ENCODE measurements at places on chromosomes 13 and 19.

DNA sequence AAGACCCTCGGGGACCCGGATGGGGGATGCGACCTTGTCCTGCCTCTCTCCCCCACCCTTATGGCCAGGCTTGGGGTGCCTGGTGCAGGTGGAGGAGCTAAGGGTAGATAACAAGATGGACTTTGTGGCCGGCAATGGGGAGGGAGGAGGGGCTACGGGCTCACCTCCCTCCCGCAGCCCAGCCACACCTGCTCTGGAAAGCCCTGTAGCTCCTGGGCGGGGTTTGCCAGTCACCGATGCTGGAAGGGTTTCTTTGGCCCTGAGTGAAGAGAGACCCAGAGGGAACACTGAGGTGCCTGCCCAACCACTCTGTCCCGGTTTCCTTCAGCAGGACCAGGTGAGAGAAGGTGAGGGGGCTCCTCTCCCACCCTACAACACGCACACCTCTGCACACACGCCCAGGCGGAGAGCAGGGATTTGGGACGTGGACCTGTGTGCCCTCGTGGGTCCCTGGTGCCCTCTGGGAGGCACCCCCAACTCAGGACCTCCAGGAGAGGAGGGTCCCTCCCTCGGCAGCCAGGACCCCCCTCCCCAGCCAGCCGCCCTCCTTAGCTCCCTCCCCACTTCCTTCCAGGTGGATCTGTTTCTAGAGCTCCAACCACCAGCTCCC is at the start of gene FUT2:
TSS of gene FUT2 (plus strand) at position 229 of the 610 bp plus-strand sequence. CDS start 6,986 bp downstream, outside the sequence.
- DNase-seq = no peak

DNA sequence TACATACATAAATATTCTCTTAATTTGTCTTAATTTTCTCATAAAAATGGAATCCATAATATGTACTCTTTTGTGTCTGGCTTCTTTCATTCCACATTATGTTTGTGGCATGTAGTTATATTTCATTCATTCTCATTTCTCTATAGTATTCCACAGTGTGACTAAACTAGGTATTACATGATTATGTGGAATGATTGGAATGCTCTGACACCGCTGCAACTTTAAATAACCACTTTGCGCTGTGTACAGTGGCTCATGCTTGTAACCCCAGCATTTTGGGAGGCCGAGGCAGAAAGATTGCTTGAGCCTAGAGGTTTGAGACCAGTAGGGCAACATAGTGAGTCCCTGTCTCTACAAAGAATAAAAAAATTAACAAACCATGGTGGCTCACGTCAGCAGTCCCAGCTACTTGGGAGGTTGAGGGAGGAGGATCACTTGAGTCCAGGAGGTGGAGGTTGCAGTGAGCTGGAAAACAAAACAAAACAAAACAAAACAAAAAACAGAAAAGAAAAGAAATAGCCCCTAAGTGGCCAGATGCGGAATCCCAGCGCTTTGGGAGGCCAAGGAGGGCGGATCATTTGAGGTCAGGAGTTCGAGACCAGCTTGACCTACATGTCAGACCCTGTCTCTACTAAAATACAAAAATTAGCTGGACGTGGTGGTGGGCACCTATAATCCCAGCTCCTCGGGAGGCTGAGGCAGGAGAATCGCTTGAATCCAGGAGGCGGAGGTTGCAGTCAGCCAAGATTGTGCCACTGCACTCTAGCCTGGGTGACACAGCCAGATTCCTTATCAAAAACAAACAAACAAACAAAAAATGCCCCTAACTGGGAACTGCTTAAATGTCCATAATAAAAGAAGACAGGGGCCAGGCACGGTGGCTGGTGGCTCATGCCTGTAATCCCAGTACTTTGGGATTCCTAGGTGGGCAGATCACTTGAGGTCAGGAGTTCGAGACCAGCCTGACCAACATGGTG is 8.0 kb upstream of the SAE1 start:
- DNase-seq = no peak

DNA sequence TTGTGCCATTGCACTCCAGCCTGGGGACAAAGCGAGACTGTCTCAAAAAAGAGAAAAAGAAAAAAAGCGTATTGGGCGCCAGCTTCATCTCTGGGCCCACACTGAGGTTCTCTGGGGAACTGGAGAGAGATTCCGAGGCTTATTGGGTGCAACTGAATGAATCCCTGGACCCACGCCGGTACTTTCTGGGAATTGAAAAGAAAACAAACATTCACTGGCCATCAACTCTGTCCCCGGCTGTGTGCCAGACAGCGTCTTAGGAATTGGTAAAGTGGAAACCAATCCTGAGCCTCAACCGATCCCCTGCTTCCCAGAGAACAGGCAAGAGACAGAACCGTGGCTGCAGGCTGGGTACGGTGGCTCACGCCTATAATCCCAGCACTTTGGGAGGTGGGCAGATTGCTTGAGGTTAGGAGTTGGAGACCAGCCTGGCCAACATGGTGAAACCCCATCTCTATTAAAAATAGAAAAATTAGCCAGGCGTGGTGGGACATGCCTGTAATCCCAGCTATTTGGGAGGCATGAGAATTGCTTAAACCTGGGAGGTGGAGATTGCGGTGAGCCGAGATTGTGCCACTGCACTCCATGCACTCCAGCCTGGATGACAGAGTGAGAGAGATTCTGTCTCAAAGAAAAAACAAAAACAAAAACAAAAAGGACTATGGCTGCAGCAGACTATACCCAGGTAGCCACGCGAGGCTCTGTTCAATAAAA is 8.6 kb downstream of the ANO8 start:
- DNase-seq = no peak

GRCh38 chr13:39374741-39375189 is 228.2 kb downstream of the LHFPL6 start:
- no peak for DNase-seq

- no peak for DNase-seq
These were observed 1.4 kb upstream of the NTF4 start for GRCh38 chr19:49065905-49066512.

DNA sequence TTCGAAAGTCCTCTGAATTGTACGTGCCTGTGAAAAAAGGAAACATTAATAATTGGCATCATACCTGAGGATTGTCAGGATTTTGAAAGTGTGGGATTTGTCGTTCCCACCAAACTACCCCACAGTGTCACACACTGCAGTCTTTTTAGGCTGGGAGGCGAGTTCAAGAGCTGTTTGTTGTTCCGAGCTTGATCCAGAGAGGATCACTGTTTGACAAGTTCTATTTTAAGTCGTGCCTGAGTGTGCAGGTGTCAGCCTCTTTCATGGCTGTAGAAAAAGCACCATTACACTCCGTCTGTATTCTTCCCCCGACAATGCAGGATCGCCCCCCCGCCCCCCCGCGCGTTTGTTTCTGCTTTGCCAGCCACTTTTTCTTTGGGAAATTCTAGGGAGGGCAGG is 635 bp upstream of the NBEA start:
- DNase-seq = no peak
